AG04450 (cell line): ENCODE measurements at places on chromosomes 1 and 21. TPM values are rescaled to one million over a fixed set of nuclear protein-coding genes. Genes with fewer than 3 reads are reported as not detected.
A peak's percentile ranks its signal among the peaks of the same experiment; 100 is the strongest.

The ATP6V1G3 gene
- not detected in 2 replicates for polyA plus RNA-seq

The KCNC4 gene
- 0.36 and 0.63 TPM in 2 replicates for polyA plus RNA-seq

The LCE6A gene
- polyA plus RNA-seq: not detected in 2 replicates

The NR5A2 gene
- polyA plus RNA-seq: 0.02 TPM in 1 of 2 replicates, not detected in the other

The RIMKLA gene
- polyA plus RNA-seq: not detected in 2 replicates

The COL8A2 gene
- 1.5 and 1.6 TPM in 2 replicates for polyA plus RNA-seq

The DNASE2B gene
- not detected in 2 replicates for polyA plus RNA-seq

The TNFSF4 gene
- 28.5 and 29.3 TPM in 2 replicates for polyA plus RNA-seq

DNA sequence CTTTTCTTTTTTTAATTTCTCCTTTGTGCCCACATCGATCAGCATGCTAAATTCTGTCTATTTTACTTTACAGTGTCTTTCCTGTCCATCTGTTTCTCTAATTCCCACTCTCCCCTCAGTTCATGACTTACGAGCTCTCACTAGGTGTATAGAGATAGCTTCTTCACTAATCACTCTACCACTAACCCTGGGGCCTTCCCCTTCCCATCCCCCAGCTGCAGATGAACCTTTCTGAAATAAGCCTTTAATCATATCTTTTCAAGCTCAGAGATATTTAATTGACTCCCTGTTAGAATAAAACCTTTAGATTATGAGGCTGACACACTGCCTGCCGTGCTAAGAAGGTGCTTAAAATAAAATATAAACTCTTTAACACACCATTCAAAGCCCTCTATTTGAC lies 66.3 kb upstream of the BMP8A start:
- DNase-seq: no peak

- no peak for DNase-seq
Measured at GRCh38 chr1:167054531-167054930, 35.6 kb downstream of the GPA33 start.

DNA sequence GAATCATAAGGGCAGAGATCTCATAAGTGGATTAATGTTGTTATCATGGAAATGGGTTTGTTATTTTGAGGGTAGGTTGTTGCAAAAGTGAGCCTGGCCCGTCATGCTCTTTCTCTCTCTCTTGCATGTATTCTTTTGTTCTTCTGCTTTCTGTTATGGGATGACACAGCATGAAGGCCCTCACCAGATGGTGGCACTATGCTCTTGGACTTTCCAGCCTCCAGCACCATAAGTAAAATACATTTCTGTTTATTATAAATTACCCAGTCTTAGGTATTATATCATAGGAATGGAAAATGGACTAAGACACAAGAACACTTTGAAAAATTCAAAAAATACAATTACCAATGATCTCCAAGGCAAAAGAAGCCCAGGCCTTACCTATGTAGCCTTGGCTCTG lies 676.1 kb downstream of the PTPRU start:
- DNase-seq: peak; percentile 24

DNA sequence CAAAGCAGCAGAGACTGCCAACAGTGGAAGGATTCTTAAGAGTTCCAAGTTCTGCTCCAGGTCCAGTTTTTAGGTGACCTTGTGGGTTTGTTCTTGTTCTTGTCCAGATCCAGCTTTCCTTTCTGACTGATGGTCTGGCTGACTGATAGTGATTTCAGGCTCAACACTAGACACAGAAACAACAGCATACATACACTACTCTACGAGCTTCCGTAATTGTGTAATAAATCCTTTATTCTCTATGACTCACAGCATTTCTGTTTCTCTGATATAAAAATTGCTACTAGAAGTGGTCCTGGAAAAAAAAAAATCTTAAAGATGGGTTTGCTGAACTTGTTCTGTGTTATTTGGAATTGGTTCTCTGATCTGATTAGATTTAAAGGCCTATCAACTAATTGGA lies 62.2 kb upstream of the PTCH2 start:
- DNase-seq: no peak

GRCh38 chr1:9315411-9316079 lies 22.9 kb downstream of the SPSB1 start:
- peak; percentile 69 for DNase-seq

GRCh38 chr1:221335161-221336101 lies 406.5 kb downstream of the DUSP10 start:
- DNase-seq: no peak
